ENCODE measurements at places on chromosomes 2 and 18. TPM values are rescaled to one million over a fixed set of nuclear protein-coding genes. Genes with fewer than 3 reads are reported as not detected.

MATN3 gene
- 2.2 TPM for total RNA-seq

COLEC11 gene
- total RNA-seq, result 0.49 TPM

NETO1 gene
- total RNA-seq, result 19.4 TPM

ERBB4 gene
- 13.2 TPM for total RNA-seq

XDH gene
- 1.3 TPM for total RNA-seq

CROCC2 gene
- total RNA-seq, result 0.81 TPM

FBXO48 gene
- 0.54 TPM for total RNA-seq

APLF gene
- 4.1 TPM for total RNA-seq

EPHA4 gene
- 21.9 TPM for total RNA-seq

DNAJC5G gene
- 0.16 TPM for total RNA-seq

POTEI gene
- total RNA-seq, result 0.11 TPM

CNTNAP5 gene
- 11.8 TPM for total RNA-seq

DPP4 gene
- total RNA-seq, result 1.0 TPM

LONRF2 gene
- 65.4 TPM for total RNA-seq

DNA sequence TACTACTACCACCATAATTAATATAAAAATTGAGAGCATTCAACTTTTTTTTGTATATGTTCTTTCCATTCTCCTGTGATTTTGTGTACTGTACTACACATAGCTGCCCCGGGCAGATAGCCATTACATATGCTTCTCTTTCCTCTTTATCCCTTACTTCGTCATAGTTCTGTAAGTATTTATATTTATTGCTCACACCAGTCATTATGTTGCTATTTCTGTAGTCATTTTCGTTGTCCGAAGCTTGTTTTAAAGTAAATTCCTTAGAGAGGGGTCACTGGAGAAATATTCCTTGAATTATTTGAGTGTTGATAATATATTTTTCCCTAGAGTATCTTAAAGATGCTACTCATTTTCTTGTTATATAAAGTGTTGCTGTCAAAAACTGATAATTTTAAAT lies 144.0 kb downstream of the CLIP4 start:
- no peak for ATAC-seq

- ATAC-seq, result no peak
Observed at GRCh38 chr18:2588666-2589344, 17.4 kb downstream of the NDC80 start.

GRCh38 chr2:219457784-219458369 lies 23.2 kb downstream of the SPEG start:
- no peak for ATAC-seq

DNA sequence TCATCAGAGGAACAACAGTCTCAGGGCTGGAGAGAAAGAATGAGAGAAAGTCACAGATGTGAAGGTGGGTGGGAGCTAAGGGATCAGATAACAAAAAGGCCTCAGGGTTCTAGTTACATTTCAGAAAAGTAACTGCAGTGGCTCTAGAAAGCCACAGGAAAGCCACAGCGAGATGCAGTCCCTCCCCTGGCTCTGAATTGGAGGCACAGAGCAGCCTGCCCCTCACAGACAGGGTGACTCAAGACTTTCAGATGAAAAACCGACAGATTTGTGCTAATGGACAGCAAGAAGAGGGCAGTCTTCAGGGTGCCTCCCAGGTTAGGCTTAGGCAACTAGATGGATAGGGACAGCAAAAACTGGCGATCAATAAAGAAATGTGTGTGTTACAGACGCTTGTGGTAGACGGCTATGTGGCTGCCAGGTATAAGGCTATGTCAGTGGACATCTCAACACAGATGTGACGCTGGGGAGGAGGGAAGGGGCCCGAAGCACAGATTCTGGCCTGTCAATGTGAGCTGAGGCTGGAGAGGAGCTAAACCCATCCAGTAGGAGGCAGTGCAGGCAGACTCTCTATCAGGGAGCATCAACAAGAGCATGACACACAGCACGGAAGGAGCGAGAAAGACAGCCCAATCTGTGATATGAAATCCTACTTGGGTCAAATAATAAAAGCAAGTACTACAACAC lies 26.2 kb downstream of the UNC50 start:
- no peak for ATAC-seq

- no peak for ATAC-seq
Observed at GRCh38 chr2:63555931-63556330, 32.3 kb downstream of the WDPCP start.

DNA sequence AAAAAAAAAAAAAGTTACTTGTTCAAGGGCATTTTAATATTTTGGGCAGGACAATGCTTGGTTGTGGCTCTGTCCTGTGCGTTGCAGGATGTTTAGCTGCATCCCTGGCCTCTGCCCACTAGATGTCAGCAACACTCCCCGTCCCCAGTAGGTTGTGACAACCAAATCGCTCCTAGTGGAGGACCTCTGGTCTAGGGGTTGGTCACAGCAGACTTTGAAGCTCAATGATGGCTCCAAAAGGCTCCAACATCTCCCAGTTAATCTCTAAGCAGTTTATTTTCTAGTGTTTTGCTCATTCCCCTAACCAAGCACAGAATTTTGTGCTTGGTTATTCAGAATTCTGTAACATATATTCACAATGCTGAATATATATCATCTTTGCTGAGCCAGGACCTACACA lies 67.0 kb downstream of the CHRNA1 start:
- peak; percentile 86 for ATAC-seq

- no peak for ATAC-seq
Observed at GRCh38 chr2:9954136-9954535, 2.6 kb downstream of the GRHL1 start.

GRCh38 chr2:195532255-195532627 lies 124.8 kb upstream of the SLC39A10 start:
- ATAC-seq, result no peak

GRCh38 chr2:239003624-239004273 lies 155.9 kb downstream of the TWIST2 start:
- no peak for ATAC-seq

GRCh38 chr2:134089454-134089853 lies 164.4 kb upstream of the MGAT5 start:
- ATAC-seq, result no peak

DNA sequence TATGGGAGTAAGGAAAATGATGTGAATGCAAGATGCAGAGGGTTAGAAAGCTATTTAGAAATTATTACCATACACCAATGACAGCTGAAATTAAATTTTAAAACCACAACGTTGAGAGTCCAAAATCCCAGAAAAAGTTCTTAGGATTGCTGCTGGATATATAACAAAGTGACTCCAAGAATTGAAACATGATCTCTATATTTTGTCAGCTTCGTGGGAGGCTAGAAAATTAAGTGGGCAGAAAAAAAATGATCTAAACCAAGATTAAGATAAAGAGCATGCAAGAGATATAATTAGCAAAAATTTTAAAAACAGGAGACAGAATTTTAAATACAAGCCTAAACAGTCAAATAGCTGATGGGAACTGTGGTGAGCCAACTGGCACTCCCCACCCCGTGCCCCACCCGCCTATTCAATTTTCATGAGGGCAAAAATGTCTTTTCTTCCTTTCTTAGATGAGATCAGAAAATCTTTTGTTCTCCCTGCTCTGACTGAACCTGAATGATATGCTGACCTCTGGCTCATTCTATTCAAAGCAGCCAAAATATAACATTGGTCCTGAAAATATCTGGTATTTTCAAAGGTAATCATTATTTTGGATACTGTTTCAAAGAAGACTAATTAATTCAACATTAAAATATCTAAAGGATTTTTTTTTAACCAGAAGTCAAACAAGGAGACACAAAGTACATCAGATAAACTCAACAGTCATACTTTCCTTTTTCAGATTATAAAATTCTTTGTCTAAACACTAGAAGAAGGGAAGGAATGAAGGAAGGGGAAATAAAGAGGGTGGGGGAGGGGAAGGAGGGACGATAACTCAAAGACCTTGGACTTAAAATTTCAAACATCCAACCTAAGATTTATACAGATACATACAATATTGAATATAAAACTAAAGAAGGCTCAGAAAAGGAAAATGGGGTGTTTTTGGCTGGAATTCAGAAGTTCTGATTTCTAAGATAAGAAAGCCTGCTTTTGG lies 12.2 kb downstream of the KANSL3 start:
- peak; percentile 63 for ATAC-seq

DNA sequence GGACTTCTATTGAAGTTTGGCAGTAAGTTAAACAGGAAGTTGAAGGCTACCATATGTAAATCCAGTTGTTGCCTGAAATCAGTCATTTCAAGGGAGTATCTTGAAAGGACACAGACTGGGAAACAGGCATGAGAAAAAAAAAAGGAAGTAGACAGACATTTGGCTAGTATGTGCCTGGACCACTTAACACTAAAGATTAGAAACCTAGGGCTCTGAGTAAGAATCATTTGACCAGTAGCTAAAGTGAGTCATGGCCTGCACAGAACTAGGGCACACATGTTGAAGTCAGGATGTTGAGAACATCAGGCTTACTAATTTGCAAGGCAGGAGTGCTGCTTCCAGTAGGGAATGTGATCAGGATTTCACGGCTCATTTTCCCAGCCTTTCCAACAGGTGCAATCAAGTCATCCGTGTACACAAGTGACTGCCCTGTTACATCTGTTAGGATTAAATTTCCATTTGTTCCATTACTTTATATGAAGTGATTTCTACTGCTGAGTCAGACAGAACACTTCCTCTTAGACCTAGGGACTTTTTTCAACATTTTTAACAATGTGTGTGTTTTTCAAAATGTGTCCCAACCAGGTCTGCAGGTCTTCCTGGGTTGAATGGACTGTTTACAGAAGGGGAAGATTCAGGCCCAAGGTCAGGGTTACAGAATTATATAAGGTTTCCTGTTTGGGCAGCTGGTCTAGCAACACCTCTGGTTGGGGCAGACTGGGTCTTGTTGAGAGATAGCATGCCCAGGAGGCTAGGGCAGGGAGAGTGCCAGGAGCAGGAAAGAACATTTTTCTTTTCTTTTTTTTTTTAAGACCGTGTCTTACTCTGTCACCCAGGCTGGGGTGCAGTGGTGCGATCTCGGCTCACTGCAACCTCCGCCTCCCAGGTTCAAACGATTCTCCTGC lies 145.6 kb downstream of the TGIF1 start:
- peak; percentile 46 for ATAC-seq

DNA sequence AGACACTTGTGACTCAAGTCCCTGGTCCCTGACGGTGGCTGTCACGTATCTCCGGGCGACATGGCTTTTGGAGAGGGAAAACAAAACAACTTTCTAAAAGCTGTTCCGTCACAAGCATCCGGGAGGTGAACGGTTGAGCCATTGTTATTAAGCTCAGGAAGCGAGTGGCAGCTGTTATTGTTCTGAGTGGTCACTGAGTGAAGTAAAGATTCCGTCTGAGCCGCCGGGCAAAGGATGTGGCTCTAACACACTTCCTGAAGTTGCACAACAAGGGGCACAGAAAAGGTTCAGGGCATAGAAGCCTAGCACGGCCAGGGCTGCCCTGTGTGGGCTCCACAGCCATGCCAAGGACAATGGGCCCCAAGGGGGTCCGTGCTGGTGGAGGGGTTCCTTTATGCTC lies 24.3 kb downstream of the INPP5D start:
- ATAC-seq, result no peak

- ATAC-seq, result no peak
Observed at GRCh38 chr2:83063933-83064332, 1395.1 kb downstream of the SUCLG1 start.

GRCh38 chr18:12849548-12849947 lies 34.5 kb downstream of the PTPN2 start:
- no peak for ATAC-seq

- ATAC-seq, result no peak
Observed at GRCh38 chr2:181805228-181806038, 86.1 kb upstream of the ITPRID2 start.

GRCh38 chr2:58913082-58913726 lies 672.1 kb upstream of the FANCL start:
- peak; percentile 81 for ATAC-seq

- no peak for ATAC-seq
Observed at GRCh38 chr2:56647997-56648396, 464.2 kb downstream of the CCDC85A start.

DNA sequence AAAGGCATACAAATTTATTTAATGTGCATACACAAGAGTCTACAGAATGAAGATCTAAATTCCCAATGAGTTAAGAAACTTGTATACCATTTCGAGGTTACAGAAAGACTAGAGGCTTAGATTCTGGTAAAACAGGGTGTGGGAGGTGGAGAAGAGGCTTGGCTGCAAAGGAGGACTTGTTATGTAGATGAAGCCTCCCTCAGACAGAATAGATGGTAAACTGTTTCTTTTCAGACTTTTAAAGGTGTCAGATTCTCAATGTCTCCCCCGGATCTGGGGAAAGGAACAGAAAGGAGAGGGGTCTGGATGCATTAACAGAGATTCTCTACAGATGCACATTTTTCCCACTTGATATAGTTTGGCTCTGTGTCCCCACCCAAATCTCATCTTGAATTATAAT lies 126.0 kb downstream of the ST6GAL2 start:
- ATAC-seq, result no peak

DNA sequence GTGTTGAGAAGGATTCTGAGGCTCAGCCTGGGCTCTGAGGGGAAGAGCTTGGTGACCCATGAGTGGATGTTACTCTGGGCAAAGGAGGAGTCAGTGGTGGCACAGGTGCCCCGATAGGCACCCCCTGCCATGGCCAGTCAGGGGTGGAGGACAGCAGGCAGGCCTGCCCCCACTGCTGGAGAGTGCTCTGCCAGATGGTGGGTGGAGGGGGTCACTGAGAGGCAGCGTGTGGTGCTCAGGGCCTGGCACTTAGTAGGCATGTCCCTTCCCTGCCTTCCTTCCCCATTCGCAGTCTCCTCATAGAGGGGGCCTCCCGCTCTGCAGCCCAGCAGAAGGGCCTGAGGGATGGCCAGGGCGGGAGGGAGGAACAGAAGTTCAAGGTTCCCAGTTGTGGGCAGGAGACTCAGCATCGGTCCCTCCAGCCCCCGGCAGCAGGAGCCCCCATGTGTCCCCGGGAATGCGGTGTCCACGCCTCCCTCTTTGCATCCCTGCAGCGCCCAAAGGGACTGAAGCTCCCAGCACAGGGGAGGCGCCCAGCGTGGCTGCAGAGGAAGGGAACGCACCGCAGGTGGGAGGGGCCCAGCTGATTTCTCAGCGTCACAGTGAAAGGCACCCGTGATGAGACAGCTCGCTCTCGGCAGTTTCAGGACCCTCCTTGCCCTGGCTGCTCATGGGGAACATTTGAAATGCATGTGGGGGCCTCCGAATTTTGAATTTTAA lies 5.7 kb upstream of the SNED1 start:
- ATAC-seq, result no peak

DNA sequence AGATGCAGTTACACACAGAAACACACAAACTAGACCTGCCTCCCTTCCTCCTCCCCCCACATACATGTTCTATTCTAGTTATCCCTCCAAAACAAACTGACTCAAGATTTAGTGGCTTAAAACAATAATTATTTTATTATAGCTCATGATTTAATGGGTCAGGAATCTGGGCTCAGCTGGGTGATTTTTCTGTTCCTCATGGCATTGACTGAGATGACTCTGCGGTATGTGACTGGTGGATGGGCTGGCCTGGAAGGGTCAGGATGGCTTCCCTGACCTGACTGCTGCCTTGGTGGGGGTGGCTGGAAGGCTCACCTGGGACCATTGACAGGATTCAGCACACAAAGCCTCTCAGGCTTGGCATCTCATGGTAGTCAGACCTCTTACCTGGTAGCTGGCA lies 33.7 kb upstream of the NTSR2 start:
- no peak for ATAC-seq

DNA sequence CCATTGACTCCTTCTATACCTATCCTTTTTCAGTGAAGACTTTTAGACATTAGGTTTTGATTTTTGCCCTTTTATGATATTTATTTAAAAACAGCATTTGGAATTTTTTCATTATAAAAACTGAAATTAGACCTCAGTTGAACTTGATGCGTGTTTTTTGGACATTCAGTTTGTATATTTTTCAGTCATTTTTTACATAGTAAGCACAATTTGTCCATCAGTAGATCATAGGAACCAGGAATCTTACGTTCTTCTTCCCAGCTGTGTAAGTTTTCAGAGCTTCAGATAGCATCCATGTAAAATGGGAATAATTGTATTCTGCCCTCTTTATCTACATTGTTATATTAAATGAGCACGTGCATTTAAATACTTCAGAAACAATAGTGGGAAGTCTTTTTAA lies 109.1 kb downstream of the WDSUB1 start:
- no peak for ATAC-seq
